ENCODE measurements at places on chromosomes 6 and 20. TPM values are rescaled to one million over a fixed set of nuclear protein-coding genes. Genes with fewer than 3 reads are reported as not detected.
A peak's percentile ranks its signal among the peaks of the same experiment; 100 is the strongest.

DNA sequence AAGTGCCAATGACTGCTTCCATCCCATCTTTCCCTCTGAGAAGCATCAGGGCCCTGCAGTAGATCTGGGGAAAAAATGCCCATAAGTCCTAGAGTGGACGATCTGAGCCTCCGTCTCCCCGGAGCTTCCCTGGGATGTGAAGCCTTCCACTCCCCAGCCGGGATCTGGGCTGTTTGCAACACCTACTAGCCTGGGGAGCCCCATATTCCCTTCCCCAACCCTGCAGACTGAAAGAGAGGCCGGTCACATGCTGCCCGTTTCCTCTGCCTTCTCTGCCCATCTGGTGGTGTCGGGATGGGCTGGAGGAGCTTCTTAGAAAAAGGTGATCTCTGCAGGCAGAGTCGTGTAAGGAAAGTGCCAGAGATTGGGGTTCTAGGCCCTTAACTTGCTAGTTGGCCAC is 1.1 kb downstream of the SNPH start:
- no peak for DNase-seq

IL22RA2 gene
- not detected for polyA plus RNA-seq

DNA sequence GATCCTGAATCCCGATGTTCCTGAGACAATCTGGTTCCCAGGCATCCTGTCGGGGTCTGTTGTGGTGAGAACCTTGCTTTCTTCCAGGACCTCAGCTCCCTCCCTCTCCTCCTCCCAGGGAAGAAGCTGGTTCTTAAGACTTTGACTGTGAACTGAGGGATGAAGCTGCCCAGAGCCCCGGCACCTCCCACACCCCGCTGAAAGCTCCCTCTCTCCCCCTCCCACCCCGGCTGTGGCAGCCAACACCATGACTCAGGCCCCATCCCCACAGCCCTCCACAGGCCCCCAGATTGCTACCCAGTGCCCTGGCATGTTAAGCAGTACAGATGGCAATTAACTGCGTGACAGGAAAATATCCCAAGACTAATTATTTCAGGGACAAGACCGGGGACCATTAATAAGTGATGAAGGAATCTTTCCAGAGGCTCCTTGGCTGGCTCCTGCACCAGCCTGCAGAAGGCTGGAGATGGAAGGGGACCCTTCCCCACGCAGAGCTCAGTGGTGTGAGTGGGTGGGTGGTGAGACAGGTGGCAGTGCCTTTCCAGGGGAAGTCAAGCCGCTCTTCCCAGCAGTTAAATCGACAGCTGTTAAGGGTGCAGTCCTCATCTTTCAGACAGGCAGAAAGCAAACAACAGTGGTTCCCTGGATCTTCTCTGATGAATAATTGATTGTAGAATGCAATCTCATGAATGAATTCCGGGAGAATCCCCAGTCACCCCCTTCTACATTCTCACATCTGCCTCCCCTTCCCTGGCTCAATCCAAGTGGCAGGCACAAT is 237.9 kb downstream of the LRFN2 start:
- DNase-seq: peak; percentile 62

DNA sequence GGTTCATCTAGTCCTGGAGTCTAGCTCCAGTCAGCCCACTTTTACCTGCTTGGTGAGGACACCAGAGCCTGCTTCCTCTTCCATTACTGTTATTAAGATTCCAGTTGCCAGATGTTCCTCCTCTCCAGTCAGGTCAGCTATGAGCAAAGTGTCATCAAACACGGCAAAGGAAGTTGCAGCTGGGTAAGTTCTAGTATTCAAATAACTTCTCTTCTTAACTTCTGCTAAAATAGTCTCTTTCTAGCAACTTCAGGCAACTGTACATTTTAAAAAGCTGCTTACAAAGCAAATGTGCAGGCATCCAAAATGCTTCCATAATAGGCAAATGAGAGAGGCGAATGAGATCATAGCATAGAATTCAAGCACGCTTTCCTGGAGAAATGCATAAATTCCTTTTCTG is 18.4 kb upstream of the MRPS18A start:
- DNase-seq: peak; percentile 52
